Hindlimb muscle (tissue), 1 donor: ENCODE measurements at places on chromosomes 3 and 15. TPM values are rescaled to one million over a fixed set of nuclear protein-coding genes. Genes with fewer than 3 reads are reported as not detected.

GRCh38 chr3:38133557-38134405, 3.1 kb downstream of the ACAA1 start:
- no peak for DNase-seq

GRCh38 chr15:93048759-93049161, 40.3 kb downstream of the RGMA start:
- DNase-seq = no peak

GRCh38 chr3:7764115-7764514, 737.5 kb upstream of the LMCD1 start:
- DNase-seq = no peak

GRCh38 chr3:98971169-98971681, 69.7 kb upstream of the DCBLD2 start:
- no peak for DNase-seq

SLC24A5 gene
- polyA plus RNA-seq = 0.14 TPM
